ENCODE measurements at places on chromosomes 2 and 18. TPM values are rescaled to one million over a fixed set of nuclear protein-coding genes. Genes with fewer than 3 reads are reported as not detected.

Gene TNS1
- polyA plus RNA-seq: 142 TPM

Gene FBLN7
- polyA plus RNA-seq: 8.5 TPM

Gene RIT2
- polyA plus RNA-seq: not detected

GRCh38 chr2:217484046-217484445 lies 518.7 kb downstream of the TNS1 start:
- no peak for DNase-seq

GRCh38 chr18:9642799-9643462 lies 28.6 kb upstream of the PPP4R1 start:
- no peak for DNase-seq

Gene NEMP2
- polyA plus RNA-seq: 6.6 TPM

Gene ANKZF1
- polyA plus RNA-seq: 29.5 TPM

Gene UGT1A5
- not detected for polyA plus RNA-seq

DNA sequence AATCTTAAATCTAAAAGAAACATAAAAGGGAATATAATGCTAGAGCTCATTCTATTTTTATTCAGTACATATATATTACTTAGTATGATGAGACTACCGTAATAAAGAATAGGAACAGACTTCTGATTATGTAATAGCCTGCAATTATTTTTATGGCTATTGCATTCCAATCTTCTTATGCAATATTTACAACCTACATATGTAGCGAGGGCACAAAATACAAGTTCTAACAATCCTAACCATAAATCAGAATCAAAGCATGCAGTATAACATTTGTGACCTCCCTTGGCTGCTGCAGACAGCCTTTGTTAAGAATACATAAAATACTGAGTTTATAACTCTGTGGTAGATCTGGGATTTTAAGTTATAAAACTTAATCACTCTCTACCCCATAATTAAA lies 177.6 kb downstream of the BABAM2 start:
- DNase-seq: no peak

DNA sequence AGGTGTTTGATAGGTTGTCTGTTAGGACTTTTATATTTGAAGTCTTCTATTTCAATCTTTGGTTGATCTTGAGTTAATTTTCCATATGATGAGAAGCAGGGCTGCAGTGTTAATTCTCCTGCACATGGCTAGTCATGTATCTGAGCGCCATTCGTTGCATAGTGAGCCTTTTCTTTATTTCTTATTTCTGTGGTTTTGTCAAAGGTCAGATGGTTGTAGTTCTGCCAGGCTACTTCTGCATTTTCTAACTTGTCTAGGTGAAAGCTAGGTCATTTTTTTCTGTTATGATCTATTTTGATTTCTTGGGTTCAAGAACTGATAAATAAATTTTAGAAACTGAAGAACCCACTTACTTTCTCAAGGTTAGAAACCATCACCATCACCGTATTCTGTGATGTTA lies 56.7 kb downstream of the CCDC74A start:
- DNase-seq: no peak

Gene FER1L5
- 3.9 TPM for polyA plus RNA-seq

DNA sequence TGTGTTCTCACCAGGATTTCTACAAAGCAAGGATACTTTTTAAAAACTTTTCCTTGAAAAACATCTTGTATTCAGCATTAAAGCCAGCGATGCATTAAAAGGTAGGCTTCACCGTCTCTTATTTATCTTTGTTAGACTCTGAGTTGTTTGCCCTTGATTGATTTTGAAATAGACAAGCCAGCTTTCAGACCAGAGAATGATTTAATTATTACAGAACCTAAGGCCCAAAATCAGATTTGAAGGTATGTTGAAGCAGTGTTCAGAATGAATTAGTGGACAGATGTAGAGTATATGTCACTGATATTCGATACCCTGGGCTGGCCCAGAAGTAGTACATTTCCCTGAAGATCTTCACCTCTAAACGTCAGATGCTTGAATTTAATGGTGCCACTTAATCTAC lies 136.4 kb downstream of the THSD7B start:
- no peak for DNase-seq

DNA sequence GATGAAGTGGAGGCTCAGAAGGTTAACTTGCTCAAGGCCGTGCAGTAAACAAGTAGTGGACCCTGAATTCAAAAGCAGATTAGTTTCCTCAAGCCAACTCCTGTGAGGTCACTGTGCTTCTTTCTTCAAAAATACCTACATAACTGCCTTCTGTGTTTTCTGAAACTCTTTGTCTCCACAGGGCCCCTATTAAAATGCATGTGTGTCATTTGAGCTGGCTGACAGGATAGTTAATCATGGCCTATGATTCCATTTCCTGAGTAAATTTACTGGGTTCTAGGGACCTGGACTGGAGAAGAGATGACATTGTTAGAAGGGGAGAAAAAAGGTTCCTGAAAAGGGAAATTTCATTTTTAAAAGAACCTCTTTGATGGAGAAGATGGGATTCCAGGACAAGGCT lies 12.9 kb upstream of the DTNA start:
- DNase-seq: no peak

- no peak for DNase-seq
Measured at GRCh38 chr2:220513573-220514288, 886.3 kb downstream of the SLC4A3 start.

- DNase-seq: no peak
Measured at GRCh38 chr18:79309614-79310358, 85.9 kb upstream of the NFATC1 start.

Gene TTN
- 337 TPM for polyA plus RNA-seq

Gene FOXD4L1
- polyA plus RNA-seq: 4.4 TPM

GRCh38 chr18:21538230-21538629 lies 62.3 kb downstream of the ESCO1 start:
- DNase-seq: no peak

GRCh38 chr2:200367155-200367554 lies 60.7 kb downstream of the SPATS2L start:
- no peak for DNase-seq

Gene GALNT13
- polyA plus RNA-seq: 0.32 TPM

Gene WDSUB1
- polyA plus RNA-seq: 8.9 TPM

Gene MAPK4
- 9.7 TPM for polyA plus RNA-seq

Gene TXNDC2
- polyA plus RNA-seq: 0.12 TPM

Gene DSC3
- 1.8 TPM for polyA plus RNA-seq

Gene GPR45
- not detected for polyA plus RNA-seq

All from hindlimb muscle (tissue), 1 donor.